ENCODE measurements at places on chromosomes 2 and 18.

- DNase-seq, result no peak
Observed at GRCh38 chr2:18754286-18754685, 164.9 kb upstream of the NT5C1B start.

- no peak for DNase-seq
Observed at GRCh38 chr18:10122988-10123950, 209.5 kb downstream of the VAPA start.

GRCh38 chr18:11669271-11669947 lies 19.7 kb upstream of the GNAL start:
- no peak for DNase-seq

DNA sequence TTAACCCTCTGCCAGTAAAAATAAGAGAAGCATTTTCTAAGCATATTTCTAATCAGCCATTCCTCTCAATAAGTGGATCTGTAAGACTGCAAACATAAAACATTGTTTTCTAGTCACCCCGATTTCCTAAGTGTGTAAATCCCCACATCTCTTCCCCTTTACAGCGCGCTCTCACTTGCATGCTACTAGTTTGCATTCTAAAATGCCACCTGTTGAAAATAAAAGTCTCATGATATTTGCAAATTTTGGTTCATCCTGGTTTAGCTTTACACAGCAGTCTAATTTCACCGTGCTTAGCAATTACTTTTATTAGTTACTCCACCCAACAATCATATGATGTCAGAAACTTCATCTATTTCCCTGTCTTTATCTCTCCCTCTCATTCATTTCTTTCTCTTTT lies 1230.7 kb upstream of the ZEB2 start:
- DNase-seq, result no peak

DNA sequence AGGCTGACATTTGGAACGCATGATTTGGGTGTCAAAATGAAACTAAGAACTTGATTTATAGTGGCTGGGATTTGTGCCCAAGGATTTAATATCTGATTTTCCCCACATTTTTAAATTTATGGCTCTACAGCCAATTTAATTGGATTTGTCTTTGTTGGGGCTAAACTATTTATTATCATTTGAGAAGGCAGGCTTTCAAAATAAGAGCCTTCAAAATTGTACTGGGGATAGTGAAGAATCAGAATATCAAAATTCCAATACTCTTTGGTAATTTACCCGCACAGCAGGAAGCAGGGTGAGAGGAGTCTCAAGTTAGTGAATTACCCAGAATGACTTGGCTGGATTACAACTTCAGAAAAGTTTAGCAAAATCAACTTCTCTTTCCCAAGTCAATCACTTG lies 278.1 kb downstream of the LRATD1 start:
- no peak for DNase-seq

- DNase-seq, result no peak
Observed at GRCh38 chr2:9790702-9791225, 52.5 kb upstream of the TAF1B start.

- DNase-seq, result no peak
Observed at GRCh38 chr2:5474716-5475115, 217.5 kb upstream of the SOX11 start.

DNA sequence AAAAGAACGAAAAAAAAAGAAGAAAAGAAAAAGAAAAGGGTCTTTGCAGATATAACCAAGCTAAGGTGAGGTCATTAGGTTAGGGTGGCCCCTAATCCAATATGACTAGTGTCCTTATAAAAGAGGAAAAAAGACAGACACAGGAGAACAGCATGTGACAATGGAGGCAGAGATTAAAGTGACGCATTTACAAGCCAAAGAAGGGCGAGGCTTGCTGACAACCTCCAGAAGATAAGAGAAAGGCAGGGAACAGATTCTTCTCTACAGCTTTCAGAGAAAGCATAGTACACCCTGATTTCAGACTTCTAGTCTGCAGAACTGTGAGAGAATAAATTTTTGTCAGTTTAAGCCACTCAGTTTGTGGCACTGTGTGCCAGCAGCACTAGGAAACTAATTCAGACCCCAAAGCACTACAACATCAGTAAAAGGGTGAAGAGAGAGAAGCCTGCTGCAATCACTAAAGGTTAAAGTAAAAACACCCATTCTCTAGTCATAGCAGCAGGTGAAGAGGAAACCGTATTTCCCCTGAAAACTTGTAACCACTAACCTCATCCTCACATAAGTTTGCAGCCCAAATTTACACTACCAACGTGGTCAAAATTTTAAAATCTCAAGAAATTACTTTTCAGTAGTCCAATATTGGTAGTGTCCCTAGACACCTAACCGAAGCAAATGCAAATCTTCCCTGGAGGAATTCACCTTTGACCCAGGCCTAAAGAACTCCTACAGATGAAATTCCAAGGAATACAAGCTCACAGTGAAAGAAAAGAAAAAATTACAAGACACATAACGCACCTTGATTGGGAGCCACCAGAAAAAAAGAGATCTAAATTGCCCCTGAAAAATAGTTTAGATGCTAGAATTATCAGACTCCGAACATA lies 17.5 kb downstream of the REEP1 start:
- DNase-seq, result no peak

DNA sequence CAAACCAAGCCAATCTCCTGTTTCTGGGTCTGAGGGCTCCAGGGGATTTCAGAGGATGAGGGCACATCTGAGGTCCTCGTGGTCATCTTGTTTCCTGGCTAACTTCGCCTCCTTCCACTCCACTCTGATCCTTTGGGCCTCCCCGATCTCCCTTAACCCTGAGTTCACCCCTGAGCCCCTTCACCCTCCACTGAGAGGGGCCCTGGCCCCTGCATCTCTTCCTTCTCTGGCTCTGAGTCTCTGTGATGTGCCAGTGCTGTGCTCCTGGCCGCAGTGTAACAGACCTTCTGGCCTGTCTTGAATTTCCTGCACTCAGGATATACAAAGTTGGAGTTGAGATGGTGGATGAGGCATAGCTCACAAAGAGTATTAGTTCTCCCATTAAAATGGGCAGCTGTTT lies 84.7 kb upstream of the BOD1L2 start:
- no peak for DNase-seq

- DNase-seq, result no peak
Observed at GRCh38 chr2:130251873-130252620, 53.8 kb upstream of the TUBA3E start.

GRCh38 chr2:208228476-208228875 lies 26.4 kb downstream of the IDH1 start:
- no peak for DNase-seq

GRCh38 chr2:206082298-206082843 lies 3.6 kb downstream of the INO80D start:
- no peak for DNase-seq

DNA sequence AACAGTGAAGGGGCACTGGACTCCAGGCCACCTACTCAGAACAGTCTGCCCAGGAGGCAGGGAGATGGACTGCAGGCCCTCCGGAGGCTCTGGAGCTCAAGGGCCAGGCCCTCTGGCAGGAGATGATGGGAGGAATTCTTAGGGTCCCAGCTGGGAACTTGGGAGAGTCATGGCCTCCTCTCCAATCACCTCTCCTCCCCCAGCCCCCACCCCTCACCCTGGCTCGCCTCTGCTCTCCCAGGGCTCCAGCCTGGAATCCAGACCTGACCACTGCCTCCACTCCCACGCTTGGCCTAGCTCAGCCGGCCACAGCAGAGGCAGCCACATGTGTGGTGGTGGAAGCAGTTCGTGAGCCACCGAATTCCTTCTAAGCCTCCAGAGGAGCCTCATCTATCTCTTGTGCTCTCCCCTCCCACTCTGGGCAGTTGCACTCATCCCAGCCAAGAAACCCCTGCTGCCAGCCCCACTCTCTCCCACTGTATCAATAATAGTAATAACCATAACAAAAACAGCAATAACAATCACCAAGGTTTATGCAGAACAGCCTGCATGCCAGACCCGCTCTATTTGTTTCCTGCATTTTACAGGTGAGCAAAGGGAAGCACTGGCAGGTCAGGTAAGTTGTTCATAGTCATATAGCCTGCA lies 67.4 kb downstream of the TNS1 start:
- no peak for DNase-seq

GRCh38 chr18:40075616-40076015 lies 1879.4 kb upstream of the PIK3C3 start:
- DNase-seq, result no peak

DNA sequence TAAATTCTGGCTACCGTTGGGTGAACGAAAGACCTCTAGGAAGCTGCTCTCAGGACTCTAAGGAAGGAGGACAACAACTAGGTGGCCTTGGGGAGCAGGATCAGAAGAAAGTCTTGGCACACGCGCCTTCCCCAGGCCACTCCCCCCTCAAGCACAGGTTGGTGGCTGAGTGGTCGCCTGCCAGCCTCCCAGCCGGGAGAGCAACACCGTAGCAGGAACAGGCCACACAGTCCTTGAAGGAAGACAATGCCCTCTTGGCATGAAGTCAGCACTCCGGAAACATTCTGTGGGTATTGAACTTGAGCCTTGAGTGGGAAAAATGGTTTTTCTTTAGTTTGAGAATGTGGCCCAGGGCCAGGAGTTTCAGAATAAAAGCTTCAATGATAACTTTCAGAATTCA lies 87.4 kb upstream of the AGAP1 start:
- DNase-seq, result no peak

- no peak for DNase-seq
Observed at GRCh38 chr2:109159096-109159495, 30.1 kb downstream of the SH3RF3 start.

GRCh38 chr2:169512525-169512924 lies 3.0 kb downstream of the KLHL41 start:
- no peak for DNase-seq

DNA sequence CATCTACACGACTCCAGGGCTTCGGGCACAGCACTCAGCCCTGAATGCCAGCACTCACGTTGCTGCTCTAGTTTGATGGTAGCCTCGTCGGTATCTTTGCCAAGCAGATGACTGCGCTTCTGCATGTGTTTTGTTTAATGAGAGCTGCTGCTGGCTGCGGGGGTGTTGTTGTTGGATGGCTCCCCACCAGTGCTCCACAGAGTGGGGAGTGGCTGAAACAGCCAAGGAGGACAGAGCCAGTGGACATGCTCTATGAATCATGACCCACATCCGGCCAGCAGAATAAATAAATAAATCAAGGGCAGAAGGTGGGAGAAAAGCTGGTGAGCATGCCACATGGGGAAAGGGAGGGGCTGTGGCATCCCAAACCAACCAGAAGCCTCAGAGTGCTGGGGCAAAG lies 131.2 kb upstream of the SOX11 start:
- no peak for DNase-seq

DNA sequence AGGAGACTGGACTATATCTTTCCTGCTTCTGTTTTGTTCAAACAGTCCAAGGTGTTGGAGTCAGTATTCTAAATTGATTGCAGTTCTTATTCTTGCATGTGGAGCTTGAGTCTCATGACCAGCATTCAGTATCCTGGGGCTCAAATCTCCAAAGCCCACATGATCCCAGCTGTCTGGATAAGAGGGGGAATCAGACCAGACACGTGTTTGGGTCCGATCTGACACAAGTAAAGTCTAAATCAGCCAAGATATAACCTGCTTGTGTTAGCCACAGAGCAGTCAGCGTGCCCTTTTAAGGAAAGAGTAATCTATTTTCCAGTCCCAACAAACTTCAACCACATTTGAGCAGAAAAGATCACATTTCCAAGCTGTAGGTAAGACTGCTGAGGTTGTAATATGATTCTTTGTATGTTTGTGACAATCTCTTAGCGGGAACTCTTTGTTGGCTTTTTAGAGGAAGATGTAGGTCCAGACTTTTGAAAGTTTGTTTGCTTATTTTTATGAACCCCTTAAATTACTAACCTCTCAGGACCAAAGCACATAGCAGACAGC lies 334.6 kb downstream of the SLC4A3 start:
- DNase-seq, result no peak

GRCh38 chr2:54947646-54948045 lies 102.6 kb downstream of the RTN4 start:
- no peak for DNase-seq

DNA sequence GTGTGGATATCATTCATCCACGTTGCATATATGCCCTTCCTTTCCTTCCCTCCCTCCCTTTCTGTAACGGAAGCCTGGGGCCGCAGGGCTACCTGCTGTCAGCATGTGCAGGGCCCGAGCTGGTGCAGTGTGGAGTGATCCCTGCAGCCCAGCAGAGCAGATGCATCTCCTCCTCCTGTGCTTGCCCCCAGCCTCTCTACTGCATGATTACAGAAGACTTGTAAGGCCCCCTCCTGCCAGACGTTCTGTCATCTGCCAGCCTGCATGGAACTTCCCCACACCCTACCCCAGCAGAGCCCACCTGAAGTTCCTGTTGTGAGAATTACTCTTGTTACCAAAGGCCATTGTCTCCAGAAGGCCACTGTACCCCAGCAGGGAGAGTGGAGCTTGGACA lies 67.5 kb upstream of the FOSL2 start:
- no peak for DNase-seq

- no peak for DNase-seq
Observed at GRCh38 chr18:8952769-8953760, 149.4 kb upstream of the NDUFV2 start.

DNA sequence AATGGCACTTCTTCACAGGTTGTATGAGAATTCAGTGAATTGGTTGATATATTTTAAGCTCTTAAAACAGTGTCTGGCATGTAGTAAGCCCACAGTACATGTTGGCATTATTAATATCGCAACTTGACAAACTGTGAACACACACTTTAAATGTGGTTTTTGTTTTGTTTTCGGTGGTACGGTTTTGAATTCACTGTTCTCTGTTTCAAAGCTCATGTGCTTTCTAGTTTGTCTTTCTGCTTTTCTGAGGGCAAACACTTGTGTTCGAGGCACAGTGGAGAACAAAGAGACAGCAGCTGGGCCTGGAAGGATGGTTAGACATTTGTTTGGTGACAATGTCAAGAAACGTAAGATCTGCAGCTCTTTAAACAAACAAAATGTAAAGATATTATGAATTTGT lies 276.5 kb upstream of the MC4R start:
- no peak for DNase-seq

DNA sequence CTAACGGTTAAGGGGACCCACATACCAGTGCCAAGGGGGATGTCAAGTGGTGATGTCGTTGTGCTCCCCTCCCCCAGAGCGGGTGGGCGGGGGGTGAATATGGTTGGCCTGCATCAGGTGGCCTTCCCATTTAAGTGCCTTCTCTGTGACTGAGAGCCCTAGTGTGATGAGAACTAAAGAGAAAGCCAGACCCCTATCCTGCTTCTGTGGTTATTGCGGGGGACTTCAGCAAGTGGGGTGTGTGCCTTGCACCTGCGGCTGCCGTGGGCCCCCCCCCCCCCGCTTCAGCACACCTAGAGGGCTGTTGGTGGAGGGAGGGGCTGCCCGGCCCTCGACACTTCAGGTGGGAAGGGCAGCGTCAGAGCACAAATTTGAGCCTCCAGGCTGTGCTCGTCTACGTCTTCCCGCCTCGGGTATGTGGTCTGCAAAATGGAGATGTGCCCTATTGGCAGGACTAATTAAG lies 6.1 kb downstream of the CTDSP1 start:
- DNase-seq, result no peak

Data from stimulated activated CD8-positive, alpha-beta memory T cell treated with anti-CD3 and anti-CD28 coated beads, Interleukin-2, amount 100 ng/mL, for 1 hour (primary cell).